ENCODE measurements at places on chromosomes 1 and 21.

- no peak for DNase-seq
These were observed 9.1 kb downstream of the YBEY start for GRCh38 chr21:46295177-46295770.

- no peak for DNase-seq
These were observed 65.6 kb upstream of the TNR start for GRCh38 chr1:175808999-175809398.

- DNase-seq: no peak
These were observed 5.6 kb upstream of the DSCAM start for GRCh38 chr21:40852563-40852962.

DNA sequence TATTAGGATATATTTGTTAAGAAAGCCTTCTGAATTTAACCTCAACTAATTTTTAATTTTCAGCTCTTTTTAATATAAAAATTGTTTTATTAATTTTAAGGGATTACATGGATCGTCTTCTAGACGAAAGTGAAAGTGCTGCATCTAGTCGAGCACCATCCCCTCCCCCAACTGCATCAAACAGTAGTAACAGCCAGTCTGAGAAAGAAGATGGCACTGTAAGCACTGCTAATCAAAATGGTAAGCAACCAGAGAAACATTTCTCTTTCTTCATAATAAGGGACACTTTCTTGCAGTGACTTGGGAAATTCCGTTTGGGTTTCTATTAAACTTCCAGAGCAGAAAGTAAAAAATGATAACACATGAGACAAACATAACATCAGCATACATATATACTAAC lies 56.9 kb downstream of the MIER1 start:
- peak; percentile 20 for DNase-seq

- DNase-seq: no peak
These were observed 324.9 kb downstream of the SIPA1L2 start for GRCh38 chr1:232305050-232305449.

DNA sequence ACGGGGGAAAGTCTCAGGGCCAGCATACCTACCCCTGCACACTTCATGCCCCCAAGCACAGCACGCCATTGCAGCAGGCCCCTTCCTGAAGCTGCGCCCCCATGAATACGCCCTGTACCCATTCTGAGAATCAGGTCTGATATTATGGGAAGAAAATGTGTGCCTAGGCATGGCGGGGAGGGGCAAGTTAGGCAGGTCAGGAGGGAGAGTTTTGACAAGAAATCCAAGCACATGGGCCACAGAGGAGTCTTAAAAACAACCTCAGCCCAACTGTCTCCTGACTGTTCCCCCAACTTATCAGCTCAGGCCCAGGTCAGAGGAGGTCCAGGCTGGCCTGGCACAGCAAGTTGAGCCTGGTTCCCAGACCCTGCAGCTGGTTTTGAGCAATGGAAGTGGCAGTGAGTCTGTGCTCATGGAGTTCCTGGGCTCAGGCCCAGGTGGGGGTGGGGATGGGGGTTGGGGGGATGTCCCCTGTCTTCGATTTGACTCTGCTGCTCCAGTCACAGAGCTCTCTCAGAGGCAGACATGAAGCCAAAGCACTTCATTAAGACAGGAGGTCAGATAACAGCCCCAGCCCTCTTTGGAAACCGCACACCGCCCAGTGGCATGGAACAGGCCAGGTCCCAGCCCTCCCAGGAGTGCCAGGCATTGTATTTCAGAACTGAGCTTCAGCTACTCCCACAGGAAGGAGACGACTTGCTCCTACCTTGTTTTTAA lies 20.6 kb upstream of the BCAR3 start:
- DNase-seq: no peak

GRCh38 chr1:217622042-217622441 lies 8.8 kb downstream of the GPATCH2 start:
- DNase-seq: no peak

GRCh38 chr1:97621955-97622354 lies 298.9 kb downstream of the DPYD start:
- no peak for DNase-seq

DNA sequence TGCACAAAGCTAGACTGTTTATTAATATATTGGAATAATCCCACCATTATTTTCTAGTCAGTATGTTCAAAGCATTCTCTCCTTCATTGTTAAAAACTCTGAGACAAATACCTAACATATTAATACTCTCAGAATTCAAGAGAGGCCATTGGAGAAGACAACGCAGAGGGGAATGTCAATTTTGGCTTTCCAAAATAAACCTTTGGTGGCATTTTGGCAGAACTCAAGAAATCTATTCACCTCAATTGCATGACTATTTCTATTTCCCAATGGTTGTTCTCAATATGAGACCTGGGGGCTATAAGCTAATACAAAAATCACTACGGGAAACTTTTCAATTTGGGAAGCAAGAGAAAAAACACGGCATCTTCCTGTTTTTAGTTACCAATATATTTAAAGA lies 58.5 kb downstream of the RUSC1 start:
- no peak for DNase-seq

DNA sequence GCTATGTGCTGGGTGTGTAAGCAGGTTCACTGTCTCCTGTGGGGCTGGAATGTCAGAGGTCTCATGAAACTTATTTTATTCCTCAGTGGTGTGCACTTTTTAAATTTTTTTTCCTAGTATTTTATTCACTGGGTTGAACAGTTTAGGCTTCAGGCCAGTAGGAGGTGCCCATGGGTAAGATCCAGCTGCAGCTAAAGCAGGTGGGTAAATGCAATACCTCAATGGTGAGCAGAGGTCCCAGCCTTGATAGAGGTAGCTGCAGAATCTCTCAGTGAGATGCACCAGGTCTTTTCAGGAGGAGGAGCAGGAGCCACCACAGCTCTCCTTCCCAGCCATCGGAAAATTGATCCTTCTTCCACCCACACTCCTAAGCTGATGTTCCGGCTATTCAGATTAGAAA lies 12.6 kb upstream of the OR6N2 start:
- DNase-seq: no peak

DNA sequence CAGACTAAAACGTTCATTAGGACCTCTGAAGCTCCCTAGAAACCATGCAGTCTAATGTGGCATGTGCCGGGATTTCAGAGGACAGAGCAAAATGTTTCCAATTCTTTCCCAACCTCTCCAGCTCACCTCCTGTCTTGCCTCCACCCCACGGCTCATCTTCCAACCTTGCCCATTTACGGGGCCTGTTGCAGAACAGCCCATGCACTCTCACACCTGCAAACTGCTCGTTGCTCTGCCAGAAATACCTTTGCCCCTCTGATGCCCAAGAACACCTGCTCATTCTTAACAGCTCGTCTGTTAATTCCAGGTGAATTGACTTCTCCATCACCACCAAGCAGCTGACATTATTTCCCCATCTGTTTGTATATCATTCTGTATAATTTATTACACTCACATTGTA lies 53.9 kb upstream of the LBR start:
- no peak for DNase-seq

- DNase-seq: peak; percentile 44
These were observed 1.3 kb upstream of the SLC16A1 start for GRCh38 chr1:112957133-112957812.

DNA sequence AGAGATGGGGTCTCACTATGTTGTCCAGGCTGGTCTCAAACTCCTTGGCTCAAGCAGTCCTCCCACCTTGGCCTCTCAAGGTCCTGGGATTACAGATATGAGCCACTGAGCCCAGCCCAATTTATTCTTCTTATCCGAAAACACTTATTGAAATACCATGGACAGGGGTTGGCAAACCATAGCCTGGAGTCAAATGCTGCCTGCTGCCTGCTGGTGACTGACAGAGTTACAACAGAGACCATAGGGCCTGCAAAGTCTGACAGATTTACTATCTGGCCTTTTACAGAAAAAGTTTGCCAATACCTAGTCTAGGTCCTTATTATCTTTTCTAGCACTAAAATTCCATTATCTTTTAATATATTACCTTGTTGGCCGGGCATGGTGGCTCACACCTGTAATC lies 87.1 kb upstream of the ZNF281 start:
- DNase-seq: no peak

Data from T-helper 2 cell treated with Interferon-gamma antibody and Interleukin-4, amounts not matched to agents 5 μg/mL and 100 μg/mL, for 36 hours (primary cell).